Stromal cell of bone marrow (primary cell): ENCODE measurements at places on chromosomes 16 and 17.

DNA sequence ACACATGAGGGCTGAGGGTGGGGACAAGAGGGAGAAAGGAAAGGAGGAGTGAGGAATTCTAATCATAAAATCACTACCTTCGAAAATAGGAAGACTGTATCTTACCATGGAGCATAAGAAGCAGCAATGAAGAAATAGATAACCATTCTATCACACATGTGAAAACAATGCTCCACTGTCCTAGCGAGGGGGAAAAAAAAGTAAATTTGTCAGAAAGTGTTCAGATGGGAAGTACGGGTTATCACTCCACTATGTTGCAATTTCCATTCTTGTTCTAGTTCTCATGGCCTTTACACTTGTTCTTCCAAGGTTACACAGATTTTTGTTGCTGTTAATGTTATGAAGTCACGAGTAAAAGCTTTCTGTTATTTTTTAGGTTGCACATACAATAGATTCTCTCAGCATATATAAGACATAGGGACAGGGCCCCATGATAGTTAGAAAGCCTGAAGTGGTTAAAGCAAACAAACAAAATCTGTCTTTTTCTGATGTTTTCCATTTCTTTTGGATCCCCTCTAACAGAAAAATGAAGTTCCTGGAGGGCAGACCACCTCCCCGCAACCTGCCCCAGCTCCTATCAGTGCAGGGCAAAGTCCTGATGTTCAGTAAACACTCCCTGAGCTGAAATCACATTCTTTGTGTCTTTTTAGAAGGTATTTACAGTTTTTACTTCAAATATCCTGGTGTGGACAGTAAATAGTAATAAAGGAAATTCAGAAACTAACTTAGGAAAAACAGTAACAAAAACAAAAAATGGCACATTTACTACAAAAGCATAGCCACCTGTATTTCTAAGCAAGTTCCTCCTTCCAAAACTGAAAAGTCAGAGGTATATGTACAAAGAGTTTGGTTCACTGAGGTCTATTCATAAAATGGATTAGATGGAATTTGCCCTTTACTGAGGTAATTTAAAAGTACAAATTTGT lies 13.7 kb downstream of the MMD start:
- no peak for DNase-seq

- no peak for DNase-seq
Observed at GRCh38 chr17:57915544-57915943, 39.7 kb downstream of the CUEDC1 start.

DNA sequence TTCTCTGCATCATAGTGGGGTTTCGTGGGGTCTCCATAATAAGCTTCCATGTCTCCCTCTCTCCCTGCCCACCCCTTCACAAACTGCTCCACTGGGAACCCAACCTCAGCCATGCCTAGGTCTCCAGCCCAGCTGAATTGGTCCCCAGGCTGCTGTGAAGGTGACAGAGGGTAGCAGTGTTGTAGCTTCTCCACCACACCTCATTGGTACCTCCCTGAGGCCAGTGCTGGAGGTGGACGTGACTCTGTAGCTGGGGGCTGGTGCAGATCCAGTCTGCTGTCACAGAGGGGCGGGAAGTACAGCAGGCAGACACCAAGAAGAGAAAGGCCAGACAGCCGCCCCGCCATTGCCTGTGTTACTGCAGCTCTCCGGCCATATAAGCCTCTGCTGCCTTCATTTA lies 82.1 kb downstream of the OR1D5 start:
- DNase-seq, result no peak

DNA sequence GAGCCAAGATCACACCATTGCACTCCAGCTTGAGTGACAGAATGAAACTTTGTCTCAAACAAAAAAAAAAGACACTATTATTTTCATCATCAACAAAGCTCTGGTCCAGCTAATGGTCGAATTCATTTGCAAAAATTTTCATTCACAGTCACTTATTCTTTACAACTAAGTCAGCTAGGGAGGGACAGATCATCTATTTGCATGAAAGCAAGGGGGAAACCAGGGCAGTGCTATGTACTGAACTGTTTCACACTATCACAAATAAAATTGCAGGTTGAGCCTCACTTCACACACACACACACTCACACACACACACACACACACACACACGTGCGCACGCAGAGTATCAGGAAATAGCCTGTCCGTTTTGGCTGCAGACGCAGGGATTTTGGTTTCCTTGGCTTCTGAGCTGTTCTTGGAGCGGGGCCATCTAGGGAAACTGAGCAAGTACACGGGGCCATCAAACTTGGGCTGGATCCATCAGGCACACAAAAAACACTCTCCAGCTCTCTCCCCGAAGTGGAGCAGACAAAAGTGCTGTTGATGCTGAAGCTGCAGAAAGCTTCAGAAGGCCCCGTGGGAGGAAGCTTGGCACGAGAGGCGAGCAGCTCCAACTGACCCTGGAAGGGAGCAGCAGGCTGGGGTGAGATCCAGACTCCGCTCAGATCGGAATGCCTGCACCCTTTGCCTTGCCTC lies 44.3 kb upstream of the HELZ start:
- DNase-seq, result peak; percentile 75

DNA sequence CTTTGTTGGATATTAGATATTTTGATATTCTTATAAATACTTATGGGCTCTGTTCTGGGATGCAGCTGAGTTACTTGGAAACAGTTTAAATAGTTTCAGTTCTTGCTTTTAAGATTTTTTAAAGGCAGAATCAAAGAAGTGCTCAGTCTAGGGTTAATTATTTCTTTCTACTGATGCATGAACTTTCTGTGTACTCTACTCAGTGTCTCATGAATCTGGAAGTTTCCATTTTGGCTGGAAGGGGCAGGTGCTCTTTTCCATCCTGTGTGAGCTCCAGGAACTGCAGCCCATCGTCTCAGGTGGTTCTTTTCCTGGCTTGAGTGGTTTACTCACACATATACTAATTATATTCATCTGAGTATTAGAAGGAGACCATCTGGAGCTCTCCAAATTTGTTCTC lies 61.1 kb upstream of the CPHXL start:
- DNase-seq, result no peak

GRCh38 chr16:2471016-2471652 lies at the start of gene NTN3:
NTN3 (plus strand) TSS chr16:2471297; CDS start chr16:2471702, 405 bp downstream.
- no peak for DNase-seq

DNA sequence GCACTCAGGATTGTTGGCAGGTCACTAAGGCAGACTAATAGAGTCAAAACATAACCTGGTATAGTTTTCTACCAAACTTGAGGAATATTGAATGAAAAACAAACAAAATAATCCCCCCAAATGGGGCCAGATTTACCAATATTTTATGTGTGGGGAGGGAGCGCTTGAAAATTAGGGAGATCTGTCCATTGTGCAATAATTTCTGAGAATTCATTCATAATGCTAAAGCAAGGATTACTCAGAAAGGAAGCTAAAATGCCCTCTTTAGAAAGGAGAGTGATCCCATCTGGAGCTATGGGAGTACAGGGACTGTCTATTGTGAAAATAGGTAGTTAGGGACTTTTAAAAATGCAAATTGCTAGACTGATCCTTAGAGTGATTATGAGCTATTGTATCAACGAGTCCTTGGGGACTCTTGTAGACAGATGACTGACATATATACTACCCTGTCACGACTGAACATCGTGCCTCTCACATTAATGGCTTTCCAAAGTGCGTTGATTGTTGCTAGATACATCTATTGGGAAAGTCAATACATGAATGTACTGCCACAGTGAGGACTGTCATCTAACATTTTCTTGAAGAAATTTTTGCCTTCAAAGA lies 193.6 kb downstream of the AATF start:
- DNase-seq, result no peak

DNA sequence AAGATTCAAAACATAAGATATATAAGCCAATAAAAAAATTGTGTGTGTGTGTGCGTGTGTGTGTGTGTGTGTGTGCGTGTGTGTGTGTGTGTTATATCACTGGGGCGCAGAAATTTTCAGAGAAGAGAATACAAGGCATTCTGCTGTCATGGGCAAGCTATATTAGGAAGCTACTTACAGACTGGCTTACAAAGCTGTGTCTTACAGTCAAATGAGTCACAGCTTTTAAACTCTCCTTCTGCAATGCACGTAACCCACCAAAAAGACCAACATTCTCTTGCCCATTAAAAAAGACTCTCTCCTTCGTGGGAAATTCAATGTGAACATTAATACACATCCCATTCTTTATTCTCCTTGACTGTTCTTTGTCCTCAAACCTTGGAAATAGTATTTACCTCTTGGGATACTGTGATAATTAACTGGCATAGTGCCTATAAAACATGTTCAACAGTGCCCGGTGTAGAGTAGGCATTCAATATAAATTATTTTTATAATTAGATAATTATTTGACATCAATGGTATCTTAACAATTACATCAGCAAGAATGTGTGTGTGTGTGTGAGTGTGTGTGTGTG lies 860.4 kb upstream of the SOX9 start:
- no peak for DNase-seq

- DNase-seq, result no peak
Observed at GRCh38 chr17:28369684-28370034, 448 bp downstream of the VTN start.

DNA sequence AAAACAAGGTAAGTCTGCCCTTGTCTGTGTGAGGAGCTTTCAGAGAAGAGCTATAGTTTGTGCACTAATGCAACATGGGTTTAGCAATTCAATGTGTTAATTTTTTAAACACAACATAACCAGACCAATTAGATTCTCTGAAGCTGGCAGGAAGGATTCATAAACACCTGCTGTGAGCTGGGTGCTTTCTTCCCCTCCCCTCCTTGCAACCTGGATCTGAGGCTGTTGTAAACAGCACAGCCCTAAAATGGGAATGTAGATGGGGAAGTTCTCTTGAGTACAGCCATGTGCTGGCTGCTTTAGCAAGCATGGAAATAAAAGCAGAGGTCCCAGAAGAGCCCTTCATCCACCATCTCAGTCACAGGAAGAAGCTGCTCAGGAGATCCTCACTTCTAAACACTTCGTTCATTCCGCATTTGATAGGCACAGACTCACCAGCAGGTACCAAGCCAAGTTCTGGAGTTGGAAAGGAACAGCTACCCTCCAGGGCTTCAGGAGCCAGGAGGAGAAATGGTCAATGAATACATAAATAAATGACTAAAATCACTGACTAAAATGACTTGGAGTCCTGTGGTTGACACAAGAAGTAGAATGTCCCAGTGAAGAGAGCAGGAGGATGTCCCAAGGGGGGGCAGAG lies 21.7 kb downstream of the AXIN2 start:
- DNase-seq, result no peak

DNA sequence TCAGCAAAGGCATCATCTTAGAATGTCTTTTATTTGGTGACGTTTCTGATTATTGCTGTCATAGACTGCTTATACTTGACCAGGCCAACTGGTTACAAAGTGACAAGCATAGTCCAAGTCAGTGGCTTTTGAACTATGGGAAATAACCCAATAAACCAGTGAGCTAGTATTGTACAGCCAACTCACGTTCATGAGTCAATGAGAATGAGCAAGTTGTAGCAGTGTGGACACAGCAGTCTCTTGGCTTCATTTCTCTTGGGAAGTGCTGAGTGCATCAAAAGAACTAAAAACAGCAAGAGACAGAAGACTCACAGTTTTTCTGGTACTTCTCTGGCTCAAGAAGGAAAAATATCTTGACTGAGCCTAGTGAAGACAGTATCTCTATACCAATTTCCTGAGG lies 36.9 kb upstream of the CRISPLD2 start:
- peak; percentile 63 for DNase-seq

GRCh38 chr16:85507342-85507741 lies 105.8 kb upstream of the GSE1 start:
- no peak for DNase-seq

- no peak for DNase-seq
Observed at GRCh38 chr17:49496867-49497147, 1.7 kb downstream of the NGFR start.

- DNase-seq, result no peak
Observed at GRCh38 chr16:70678121-70678897, 7.5 kb downstream of the MTSS2 start.

- DNase-seq, result no peak
Observed at GRCh38 chr16:67749436-67750078, 30.4 kb upstream of the GFOD2 start.

DNA sequence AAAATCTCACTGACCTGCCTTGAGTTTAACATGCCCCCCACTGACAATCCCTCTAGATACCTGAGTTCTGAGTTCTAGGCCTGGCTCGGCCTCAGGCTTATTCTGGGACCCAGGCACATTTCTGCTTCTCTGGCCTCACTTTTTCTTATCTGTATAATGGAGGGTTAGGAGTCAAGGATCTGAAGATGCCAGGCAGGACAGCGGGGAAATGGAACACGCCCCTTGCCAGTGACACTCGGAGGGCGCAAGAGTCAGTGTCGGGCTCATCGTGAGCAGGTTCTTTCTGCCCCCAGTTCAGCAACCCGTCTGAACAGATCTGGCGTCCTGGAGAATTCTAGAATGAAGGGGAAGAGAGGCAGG lies 567 bp upstream of the MT3 start:
- no peak for DNase-seq

DNA sequence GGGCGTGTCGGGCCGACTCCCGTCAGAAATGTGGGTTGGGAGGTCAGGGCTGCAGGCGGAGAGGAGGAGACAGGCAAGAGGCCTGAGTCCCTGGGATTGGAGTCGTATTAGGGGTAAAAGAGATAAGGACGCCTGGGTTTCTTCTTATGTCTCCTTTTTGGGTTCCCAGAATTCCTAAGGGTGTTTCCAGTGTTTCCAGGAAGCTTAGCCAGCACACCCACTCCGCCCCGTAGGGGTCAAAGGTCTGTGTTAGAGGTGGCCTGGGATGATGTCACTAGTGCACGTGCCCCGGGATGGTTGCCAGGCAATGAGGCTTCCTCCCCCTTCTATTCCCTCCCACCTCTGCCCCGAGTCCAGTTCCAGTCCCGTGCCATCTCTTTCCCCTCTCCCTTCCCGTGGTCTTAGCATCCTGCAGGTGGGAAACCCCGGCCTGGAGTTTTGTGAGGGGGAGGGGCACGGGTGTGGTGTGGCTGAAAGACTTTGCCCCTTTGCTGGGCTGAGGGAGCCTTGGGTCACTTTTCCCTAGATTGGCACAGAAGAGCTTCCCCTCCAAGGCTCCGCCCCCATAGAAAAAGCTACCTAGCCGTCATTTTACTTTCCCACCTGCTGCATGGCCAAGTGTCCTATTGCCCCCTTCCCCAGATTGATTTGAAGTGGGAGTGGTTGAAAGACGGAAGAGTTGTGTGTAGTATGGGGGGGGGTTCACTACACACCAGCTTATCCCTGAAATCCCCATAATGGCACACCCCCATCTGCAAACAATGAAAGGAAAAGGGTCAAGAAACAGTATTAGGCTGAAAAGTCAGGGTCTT lies 2.8 kb downstream of the KDM6B start:
- DNase-seq, result peak; percentile 90

- no peak for DNase-seq
Observed at GRCh38 chr17:17221329-17221728, 15.2 kb upstream of the PLD6 start.

DNA sequence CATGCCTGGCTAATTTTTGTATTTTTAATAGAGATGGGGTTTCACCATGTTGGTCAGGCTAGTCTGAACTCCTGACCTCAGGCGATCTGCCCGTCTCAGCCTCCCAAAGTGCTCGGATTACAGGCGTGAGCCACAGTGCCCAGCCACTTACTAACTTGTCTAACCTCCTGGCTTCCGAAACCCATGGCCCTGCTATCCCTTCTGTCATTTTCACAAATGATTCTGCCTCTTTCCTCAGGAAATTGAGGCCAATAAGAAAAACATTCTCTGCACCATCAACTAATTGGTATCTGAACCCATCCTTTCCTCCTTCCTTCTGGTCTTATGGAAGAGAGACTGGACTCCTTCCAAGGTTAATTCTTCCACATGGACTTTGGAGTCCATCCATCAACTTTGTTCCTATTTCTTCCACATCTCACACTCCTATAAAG lies 27.9 kb upstream of the TNRC6A start:
- peak; percentile 52 for DNase-seq

GRCh38 chr16:70544548-70544947 lies 20.9 kb downstream of the SF3B3 start:
- DNase-seq, result no peak

GRCh38 chr16:35252356-35252936 lies 1793.0 kb downstream of the TP53TG3F start:
- no peak for DNase-seq
